ENCODE measurements at places on chromosomes 5 and 9. TPM values are rescaled to one million over a fixed set of nuclear protein-coding genes. Genes with fewer than 3 reads are reported as not detected.

Gene KCNIP1
- not detected for total RNA-seq

Gene PPP2R2B
- 1.0 TPM for total RNA-seq

GRCh38 chr5:119811458-119811857 lies 182.1 kb downstream of the FAM170A start:
- no peak for DNase-seq

Gene DOCK8
- total RNA-seq, result not detected

DNA sequence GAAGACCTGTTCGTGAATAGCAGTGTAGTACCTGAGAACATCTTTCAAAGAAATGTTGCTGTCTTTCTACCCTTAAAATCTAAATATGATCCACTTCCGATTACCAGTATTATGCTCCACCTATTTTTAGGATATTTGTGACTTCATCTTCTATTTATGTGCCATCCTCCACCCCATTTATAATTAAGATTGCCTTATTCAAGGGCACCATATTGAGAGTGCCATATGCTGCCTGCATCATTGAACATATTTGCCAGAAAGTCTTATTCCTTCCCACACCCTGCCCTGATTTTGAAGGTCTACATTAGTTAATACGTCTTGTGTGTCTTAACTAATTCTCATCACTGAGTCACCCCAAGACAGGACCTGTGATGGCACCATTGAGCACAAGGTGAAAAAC lies 1076.7 kb downstream of the CDH12 start:
- no peak for DNase-seq

DNA sequence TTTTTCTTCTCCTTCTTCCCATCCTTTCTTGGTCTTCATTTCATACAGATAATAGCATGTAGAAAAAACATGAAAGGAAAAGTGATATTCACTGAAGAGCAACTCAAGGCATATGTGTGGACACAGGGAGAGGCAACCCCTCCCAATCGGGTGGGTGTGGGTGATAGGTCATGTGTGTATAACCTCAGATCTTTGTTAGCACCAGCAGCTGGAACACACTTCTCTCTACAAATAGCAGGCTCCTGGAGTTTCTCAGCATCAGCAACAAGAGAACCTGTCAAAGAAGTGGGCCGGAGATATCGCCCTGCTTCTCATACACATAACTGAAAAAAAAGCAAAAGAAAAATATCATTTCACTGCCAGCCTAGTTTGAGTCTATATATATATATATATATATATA lies 426.4 kb downstream of the DTWD2 start:
- no peak for DNase-seq

GRCh38 chr5:151030379-151030778 lies 10.0 kb downstream of the GPX3 start:
- no peak for DNase-seq

DNA sequence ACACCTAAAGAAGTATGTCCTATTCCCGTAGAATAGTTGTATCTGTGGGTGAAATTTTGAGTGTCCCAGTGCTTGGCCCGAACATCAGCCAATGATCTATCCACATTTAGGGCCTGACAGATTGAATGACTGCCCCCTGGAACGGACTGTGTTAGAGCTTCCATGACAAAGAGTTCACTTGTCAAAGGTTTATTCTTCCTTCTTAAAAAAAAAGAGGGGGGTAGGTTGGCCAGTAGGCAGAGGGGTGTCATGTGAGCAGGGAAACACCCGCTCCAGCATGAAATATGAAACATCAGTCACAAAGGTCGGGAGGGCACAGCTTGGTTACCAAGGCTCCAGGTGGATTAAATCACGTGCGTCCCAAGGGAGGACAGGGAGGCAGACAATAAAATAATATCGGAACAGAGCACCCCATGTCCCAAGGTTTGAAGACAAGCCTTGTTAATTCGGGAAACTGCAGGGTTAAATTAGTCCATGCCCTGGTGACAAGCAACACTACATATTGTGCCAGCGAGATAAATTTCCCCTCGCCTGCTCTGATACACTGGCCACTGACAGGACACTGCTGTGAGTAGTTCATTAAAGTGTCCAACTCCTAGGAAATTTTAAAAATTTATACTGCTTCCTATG lies 401.2 kb downstream of the IRX1 start:
- DNase-seq, result no peak

DNA sequence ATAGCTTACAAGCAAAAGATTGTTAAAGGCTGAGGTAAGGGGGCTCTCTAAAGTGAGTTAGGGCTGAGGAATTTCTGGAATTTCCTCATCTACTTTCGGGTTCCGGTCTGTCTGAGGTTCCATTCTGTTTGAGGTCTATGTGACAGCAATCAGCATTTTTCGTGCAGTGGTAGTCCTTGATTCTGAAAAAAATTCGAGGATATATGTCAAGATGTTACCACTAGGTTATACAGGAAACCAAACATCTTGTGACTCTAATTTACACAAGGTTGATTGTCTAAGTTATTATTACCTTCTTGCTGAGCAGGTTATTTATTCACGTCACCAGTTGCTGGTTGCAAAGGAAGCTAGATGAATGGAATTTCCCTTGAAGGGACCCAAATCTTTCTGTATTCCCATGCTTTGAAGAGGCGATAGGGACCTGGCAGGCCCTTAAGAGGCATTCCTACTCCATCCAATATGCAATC lies 35.2 kb downstream of the RLN2 start:
- peak; percentile 23 for DNase-seq

- DNase-seq, result no peak
Measured at GRCh38 chr9:124238546-124239140, 19.1 kb upstream of the NEK6 start.

Gene SLCO4C1
- total RNA-seq, result not detected

DNA sequence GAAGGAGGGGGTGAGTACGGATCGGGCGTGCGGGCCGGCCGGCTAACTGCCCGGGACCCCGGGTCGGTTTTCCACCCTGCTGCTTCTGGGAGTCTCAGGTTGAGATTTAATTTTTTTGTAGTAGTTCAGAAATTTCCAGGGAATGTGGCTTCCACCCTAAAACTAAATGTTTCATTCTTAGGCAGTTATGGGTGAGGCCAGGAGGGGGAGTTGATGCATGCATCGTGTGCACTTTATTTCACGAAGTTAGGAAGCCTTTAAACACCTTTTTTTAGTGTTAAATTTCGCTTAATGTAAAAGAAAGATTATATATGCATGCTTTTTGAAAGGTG lies 905 bp downstream of the CDK9 start:
- DNase-seq, result no peak

Gene OR1J2
- not detected for total RNA-seq

Gene CYSRT1
- 4.4 TPM for total RNA-seq

- peak; percentile 29 for DNase-seq
Measured at GRCh38 chr5:123512611-123513461, 859 bp downstream of the CSNK1G3 start.

- no peak for DNase-seq
Measured at GRCh38 chr9:134374301-134375010, 48.2 kb downstream of the RXRA start.

Gene KIF24
- total RNA-seq, result 5.1 TPM

Gene CORO2A
- total RNA-seq, result 0.11 TPM
